ENCODE measurements at places on chromosomes 7 and 10.

GRCh38 chr7:43522406-43523156, 60.3 kb upstream of the STK17A start:
- no peak for DNase-seq

DNA sequence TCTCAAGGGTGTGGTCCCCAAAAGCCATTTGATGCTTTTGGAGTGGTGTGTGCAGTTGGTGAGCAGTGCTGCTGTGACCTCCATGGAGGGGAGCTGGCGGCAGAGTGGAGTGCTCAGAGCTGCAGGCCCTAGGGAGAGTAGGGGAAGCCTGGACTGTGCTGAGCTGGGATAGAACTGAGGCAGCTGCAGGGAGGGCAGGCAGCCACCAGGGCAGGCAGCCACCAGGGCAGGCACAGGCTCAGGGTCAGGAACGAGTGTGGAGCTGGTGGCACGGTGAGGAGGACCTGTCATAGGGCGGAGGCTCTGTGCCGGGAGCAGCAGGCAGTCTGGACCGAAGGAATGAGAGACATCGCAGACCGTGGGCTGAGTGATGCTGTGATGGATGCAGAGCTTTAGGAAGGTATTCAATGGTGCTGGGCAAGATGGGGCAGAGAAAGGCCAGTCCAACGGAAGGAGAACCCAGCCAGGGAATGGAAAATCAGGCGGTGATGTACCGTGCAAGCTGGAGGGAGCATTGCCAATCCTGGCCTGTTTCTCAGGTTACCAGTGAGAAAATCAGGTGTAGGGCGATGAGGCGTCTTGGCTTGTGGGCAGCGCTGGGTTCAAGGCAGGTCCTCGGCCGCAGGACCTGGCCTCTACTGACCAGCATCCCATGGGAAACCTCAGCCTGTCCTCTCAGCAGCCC, 152.6 kb downstream of the CAMK1D start:
- DNase-seq = no peak

GRCh38 chr7:125908711-125909110, 979.1 kb upstream of the POT1 start:
- DNase-seq = no peak

- no peak for DNase-seq
Measured at GRCh38 chr7:16657656-16658279, 11.8 kb downstream of the BZW2 start.

GRCh38 chr10:30997536-30998235, 34.0 kb downstream of the ZNF438 start:
- no peak for DNase-seq
